Cardiac muscle cell (in vitro differentiated cells and primary cell): ENCODE measurements at places on chromosomes 1 and 21. TPM values are rescaled to one million over a fixed set of nuclear protein-coding genes. Genes with fewer than 3 reads are reported as not detected.

GRCh38 chr21:42581993-42582786, 68.5 kb downstream of the SLC37A1 start:
- H3K27ac ChIP-seq: no peak overlapping the region
- H3K4me1 ChIP-seq: no peaks in the 10 kb centered on the region
- H3K27me3 ChIP-seq: no peaks in the 10 kb centered on the region
- DNase-seq: no peak
- H3K36me3 ChIP-seq: no peaks in the 10 kb centered on the region

DNA sequence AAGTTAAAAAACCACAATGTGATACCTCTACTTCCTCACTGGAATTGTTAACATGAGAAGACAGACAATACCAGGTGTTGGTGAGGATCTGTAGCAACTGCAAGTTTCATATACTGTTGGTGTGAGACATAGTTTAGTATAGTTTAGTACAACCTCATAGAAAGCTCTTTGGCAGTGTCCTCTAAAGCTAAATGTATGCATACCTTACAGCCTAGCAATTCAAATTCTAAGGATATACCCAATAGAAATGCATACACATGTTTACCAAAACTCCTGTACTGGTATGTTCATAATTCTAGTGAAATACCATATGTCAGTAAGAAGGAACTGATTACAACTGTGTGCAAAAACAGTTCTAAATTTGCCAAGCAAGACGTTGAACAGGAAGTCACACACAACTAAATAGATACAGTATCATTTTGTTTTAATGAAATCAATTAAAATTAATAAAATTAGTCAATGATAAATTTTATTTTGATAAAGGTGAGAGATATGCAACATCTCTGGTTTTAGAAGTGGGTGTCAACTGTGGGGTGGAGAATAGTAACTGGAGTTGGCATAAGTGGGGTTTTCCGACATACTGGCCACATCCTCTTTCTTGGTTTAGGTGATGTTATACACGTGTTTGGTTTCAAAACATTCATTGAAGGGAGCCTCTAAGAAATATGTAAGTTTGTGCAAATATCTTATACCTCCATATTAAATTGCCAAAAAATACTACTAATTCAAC, 450.7 kb downstream of the PTPRC start:
- no peak for DNase-seq
- no peaks in the 10 kb centered on the region for H3K36me3 ChIP-seq
- H3K27ac ChIP-seq: no peak overlapping the region
- H3K4me3 ChIP-seq: no peak overlapping the region

DNA sequence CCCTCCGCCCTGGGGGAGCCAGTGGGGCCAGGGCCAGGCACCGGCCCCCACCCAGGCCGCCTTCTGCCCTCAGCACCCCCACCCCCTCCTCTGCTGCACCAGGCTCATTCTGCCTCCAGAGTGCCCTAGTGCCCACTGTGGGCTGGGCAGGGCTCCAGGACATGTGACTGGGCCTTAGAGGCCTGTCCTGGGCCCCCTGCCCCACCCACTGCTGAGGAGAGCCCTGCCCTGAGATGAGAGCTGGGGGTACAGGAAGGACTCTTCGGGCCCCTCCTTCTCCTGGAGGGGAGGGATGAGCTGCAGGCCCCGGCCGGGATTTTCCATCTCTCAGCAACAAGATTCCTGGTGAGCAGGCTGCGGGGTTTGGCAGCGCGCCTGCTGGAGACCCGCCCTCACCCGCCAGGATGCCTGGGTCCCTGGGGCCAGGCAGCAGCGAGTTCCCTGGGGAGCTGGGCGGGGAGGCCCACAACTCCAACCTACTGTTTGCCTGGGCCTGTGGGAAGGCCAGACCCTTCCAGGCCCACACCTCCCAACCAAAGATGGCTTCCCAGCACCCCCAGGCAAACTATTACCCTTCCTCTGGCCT, 14.0 kb downstream of the AHDC1 start:
- no peaks in the 10 kb centered on the region for H3K27me3 ChIP-seq
- peak; percentile 53 for DNase-seq
- H3K27ac ChIP-seq: peak overlapping the region; percentile 64
- no peak overlapping the region for H3K4me3 ChIP-seq

GRCh38 chr1:151344291-151344690, 2.8 kb downstream of the RFX5 start:
- no peaks in the 10 kb centered on the region for H3K27me3 ChIP-seq
- peaks cover 9% of the 10 kb centered on the region for H3K4me1 ChIP-seq
- H3K4me3 ChIP-seq: no peak overlapping the region
- no peak overlapping the region for H3K27ac ChIP-seq

DNA sequence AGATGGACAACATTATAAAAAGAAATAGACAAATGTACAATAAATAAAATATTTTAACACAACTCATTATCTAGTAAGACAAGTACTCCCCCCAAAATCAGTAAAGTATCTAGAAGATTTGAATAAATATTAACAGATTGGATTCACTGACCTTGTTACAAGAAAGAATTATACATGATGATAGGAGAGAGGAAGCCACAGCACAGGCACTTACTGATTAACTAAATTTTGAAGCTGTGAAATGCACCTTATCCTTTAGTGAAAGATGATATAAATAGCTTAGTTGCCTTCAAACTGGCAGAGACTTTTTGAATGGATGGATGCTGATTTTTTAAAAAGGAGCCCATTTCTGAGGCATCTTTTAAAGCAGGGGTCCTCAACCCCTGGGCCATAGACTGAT, 8.5 kb downstream of the CR1 start:
- H3K27ac ChIP-seq: no peak overlapping the region
- H3K27me3 ChIP-seq: peaks cover 44% of the 10 kb centered on the region
- DNase-seq: no peak

DNA sequence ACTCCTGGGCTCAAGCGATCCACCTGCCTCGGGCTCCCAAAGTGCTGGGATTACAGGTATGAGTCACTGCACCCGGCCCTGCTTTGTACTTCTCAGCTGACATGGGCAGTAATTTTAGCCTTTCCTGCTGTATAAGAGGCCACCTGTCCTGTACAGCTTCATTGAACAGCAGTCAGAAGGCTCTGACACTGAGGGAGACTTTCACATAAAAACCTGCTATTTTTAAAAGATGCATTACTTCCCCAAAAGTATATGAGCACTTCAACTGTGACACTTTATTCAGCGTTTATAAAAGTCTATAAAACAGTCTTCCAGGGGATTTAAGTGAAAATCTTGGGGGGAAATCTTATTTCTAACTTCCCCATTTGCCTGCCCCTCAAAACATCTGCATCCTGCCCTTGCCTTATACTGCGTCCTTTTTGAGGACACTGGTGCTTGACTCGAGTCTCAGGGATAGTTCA, 17.6 kb downstream of the RNU5D-1 start:
- H3K27me3 ChIP-seq: no peaks in the 10 kb centered on the region
- no peak overlapping the region for H3K27ac ChIP-seq
- no peaks in the 10 kb centered on the region for H3K4me1 ChIP-seq
- H3K36me3 ChIP-seq: no peaks in the 10 kb centered on the region

GRCh38 chr1:28265577-28265976, 6.3 kb downstream of the SESN2 start:
- H3K4me3 ChIP-seq: no peak overlapping the region
- DNase-seq: no peak
- no peaks in the 10 kb centered on the region for H3K27me3 ChIP-seq
- no peak overlapping the region for H3K27ac ChIP-seq
- peaks cover 16% of the 10 kb centered on the region for H3K4me1 ChIP-seq

DNA sequence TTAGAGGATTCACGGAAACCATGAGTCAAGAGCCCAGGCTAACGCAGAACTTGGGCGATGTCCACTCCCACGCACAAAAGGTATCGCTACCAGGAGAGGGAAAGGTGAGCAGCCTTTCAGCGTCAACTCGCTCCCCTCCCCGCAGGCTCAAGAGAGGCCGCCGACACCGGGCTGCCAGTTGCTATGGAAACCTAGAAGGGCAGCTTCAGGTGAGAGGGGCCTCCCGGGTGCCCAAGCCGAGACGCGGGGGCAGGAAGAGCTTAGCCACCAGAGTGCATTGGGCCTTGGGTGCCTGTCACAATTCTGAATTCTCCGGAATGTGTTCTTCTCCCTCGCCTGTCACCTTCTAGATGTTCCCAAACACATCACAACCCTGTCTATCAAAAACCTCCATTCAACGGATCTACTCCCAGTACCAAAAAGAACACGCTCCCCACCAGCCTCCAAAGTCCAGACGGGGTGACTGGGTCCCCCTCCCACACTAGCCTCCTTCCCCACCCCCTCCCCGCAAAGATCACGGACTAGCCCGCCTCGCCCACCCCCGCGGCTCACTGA, 694 bp downstream of the MEAF6 start:
- peak; percentile 40 for DNase-seq
- H3K36me3 ChIP-seq: peaks cover 1% of the 10 kb centered on the region
- peak overlapping the region; percentile 80 for H3K4me3 ChIP-seq
- peak overlapping the region; percentile 79 for H3K27ac ChIP-seq
- peaks cover 7% of the 10 kb centered on the region for H3K4me1 ChIP-seq

DNA sequence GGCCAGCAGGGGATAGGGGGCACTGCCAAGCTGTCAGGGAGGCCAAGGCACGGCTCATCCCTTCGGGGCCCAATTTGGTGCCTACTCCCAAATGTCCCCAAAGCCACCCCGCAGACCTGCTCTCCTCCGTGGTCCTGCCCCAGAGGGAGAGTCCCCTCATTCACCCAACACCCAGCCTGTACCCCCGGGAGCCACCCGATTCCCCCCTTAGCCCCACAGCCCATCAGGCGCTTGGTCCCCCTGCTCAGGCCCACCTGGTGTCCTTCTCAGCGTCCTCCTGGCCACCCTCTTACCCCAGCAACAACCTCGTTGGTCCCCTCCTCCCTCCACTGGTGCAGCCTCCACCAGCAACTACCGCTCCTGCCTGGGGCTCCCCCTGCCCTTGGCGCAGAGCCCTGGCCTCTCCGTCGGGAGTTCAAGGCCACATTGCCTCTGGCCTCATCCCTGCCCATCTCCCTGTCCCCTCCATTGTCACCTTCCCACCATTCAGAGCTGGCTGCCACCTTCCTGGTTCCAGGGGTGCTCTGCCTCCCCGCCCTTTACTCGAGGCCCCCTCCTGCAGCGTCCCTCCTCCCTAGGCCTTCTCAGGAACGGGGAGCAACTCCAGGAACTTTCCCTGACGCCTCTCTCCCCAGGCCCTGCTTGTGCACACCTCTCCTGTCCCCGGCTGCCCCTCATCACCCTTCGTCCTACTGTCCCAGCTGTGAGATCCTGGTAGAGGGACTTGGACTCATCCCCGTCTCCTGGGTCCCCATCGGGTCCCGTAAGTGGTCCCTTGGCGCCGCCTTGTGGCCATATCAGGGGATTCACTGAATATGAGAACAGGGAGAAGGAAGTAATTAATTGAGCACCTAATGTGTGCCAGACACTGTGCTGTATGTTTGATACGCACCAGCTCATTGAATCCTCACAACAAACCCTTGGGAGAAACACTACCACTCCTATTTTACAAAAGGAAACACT, 73.9 kb downstream of the RAP1GAP start:
- no peak overlapping the region for H3K27ac ChIP-seq
- peak; percentile 39 for DNase-seq
- H3K27me3 ChIP-seq: no peaks in the 10 kb centered on the region
- H3K36me3 ChIP-seq: no peaks in the 10 kb centered on the region
- H3K4me3 ChIP-seq: no peak overlapping the region
- H3K4me1 ChIP-seq: no peaks in the 10 kb centered on the region

DNA sequence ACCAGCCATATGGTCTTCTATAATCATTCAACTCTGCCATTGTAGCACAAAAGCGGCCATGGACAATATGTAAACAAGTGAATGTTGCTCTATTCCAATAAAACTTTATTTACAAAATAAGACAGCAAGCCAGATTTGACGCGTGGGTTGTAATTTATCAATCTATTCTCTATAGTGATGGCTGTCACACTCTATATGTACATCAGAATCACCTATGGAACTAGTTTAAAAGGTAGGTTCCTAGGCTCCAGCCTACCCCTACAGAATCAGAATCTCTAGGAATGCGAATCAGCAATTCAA, 7.7 kb downstream of the BCL2L15 start:
- no peaks in the 10 kb centered on the region for H3K27me3 ChIP-seq
- H3K4me3 ChIP-seq: no peak overlapping the region
- H3K4me1 ChIP-seq: peaks cover 5% of the 10 kb centered on the region
- DNase-seq: no peak
- no peaks in the 10 kb centered on the region for H3K36me3 ChIP-seq
- H3K27ac ChIP-seq: no peak overlapping the region

GRCh38 chr1:96978901-96979300, 257.3 kb downstream of the PTBP2 start:
- DNase-seq: no peak
- H3K4me3 ChIP-seq: no peak overlapping the region
- no peak overlapping the region for H3K27ac ChIP-seq
- H3K27me3 ChIP-seq: no peaks in the 10 kb centered on the region
- H3K36me3 ChIP-seq: no peaks in the 10 kb centered on the region
- H3K4me1 ChIP-seq: peaks cover 6% of the 10 kb centered on the region

GRCh38 chr1:41315146-41315822, 46.0 kb upstream of the FOXO6 start:
- H3K27ac ChIP-seq: no peak overlapping the region
- peaks cover 13% of the 10 kb centered on the region for H3K4me1 ChIP-seq
- DNase-seq: peak; percentile 82
- no peaks in the 10 kb centered on the region for H3K27me3 ChIP-seq
- no peak overlapping the region for H3K4me3 ChIP-seq

GRCh38 chr1:167431261-167431908, 86.9 kb downstream of the CD247 start:
- peak overlapping the region; percentile 85 for H3K27ac ChIP-seq
- no peak for DNase-seq
- no peaks in the 10 kb centered on the region for H3K36me3 ChIP-seq
- no peaks in the 10 kb centered on the region for H3K27me3 ChIP-seq
- H3K4me1 ChIP-seq: peaks cover 12% of the 10 kb centered on the region
- H3K4me3 ChIP-seq: no peak overlapping the region

- H3K27me3 ChIP-seq: no peaks in the 10 kb centered on the region
These were observed 238.3 kb downstream of the OMA1 start for GRCh38 chr1:58308206-58308605.

DNA sequence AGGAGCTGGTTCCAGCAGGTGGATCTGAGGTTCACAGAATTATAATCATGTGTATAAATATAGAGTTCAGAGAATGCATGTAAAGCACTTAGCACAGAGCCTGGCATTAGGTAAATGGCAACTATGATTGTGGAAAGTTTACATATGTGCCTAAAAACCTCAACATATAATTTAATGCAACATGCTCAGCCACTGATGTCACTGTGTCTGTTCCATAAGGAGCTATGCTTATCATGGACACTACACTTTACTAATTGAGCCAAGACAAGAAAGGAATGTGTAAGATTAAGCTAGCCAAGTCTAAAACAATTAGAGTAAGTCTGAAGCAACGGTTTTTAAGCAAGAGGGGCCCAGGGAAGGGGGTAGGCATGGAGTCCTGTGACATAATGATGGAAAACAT, 61.5 kb downstream of the GNG12 start:
- no peaks in the 10 kb centered on the region for H3K27me3 ChIP-seq
- no peak overlapping the region for H3K27ac ChIP-seq

Gene TNFSF4
- 1.4 and 2.4 TPM in 2 replicates for polyA plus RNA-seq

Gene AZIN2
- polyA plus RNA-seq: 13.4 and 18.6 TPM in 2 replicates

Gene DMRTA2
- 0.27 TPM in 1 of 2 replicates, not detected in the other for polyA plus RNA-seq

Gene ELAVL4
- polyA plus RNA-seq: 0.41 TPM in 1 of 2 replicates, not detected in the other

Gene PPFIA4
- polyA plus RNA-seq: 63.0 and 97.5 TPM in 2 replicates

Gene CDCA8
- 7.0 and 41.8 TPM in 2 replicates for polyA plus RNA-seq

Gene OR2L5
- not detected in 2 replicates for polyA plus RNA-seq

Gene LRRC71
- 0.24 and 0.69 TPM in 2 replicates for polyA plus RNA-seq

Gene KRTAP13-2
- polyA plus RNA-seq: not detected in 2 replicates
